AG08396 (cell line): ENCODE measurements at places on chromosomes 3 and 15.

GRCh38 chr3:48301800-48302166, 31.7 kb downstream of the SPINK8 start:
- peak; percentile 50 for DNase-seq

GRCh38 chr3:62178739-62179600, 194.4 kb downstream of the FEZF2 start:
- DNase-seq: no peak

DNA sequence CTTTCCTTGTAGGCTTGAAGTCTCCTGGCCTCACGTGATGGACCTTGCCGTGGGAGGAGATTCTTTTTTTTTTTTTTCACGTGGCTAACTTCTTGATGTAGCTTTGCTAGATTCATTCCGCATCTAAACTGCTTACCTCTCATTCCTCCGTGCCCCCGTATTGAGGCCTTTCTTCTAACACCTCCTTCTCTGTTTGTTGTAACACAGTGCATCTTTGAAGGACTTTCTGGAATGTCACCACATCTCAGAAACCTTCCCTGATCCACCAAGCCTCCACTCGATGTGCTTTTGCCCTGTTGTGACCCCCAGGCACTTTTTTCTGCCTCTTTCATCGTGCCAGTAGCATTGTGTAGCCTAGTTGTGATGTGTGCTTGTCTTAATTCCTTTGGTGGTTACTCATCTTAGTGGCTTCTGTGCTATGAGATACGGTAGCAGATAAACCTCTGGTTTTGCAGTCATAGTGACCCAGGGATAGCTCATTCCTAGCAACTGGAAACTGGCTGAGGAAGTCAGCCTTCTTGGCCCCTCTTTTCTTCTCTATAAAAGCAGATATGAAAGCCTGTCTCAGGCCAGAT, 1.6 kb upstream of the BNC1 start:
- peak; percentile 82 for DNase-seq

DNA sequence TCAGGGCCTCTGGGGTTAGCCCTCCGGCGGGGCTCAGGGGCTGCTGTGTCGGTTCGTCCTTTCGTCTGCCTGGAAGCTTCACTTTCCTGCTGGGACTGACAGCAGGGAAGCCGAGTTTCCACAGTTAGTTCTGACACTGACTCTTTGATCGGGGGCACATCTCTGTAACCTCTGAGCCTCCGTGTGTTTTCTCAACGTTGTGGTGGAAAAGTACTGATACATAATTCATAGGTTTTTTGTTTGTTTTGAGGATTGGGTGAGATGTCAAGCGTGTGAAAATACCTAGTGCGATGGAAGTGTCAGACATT, 481 bp downstream of the AP4E1 start:
- DNase-seq: no peak

DNA sequence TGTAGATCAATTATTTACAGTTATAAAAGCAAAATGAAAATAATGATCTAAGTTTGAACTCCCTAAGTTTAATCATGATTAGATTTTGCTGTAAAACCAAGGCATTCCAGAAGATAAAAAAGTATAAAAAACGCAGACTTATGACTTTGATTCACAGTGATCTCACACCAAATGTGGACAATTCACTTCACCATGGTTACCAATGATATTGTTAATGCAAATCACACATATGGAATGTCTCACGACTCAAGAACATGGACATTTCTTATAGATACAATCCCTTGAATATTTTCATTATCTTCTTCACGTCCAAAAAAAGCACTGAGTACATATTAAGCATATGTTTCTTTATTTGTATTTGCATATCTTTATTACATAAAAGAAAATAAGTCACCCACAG, 1054.2 kb downstream of the NAALADL2 start:
- DNase-seq: no peak

DNA sequence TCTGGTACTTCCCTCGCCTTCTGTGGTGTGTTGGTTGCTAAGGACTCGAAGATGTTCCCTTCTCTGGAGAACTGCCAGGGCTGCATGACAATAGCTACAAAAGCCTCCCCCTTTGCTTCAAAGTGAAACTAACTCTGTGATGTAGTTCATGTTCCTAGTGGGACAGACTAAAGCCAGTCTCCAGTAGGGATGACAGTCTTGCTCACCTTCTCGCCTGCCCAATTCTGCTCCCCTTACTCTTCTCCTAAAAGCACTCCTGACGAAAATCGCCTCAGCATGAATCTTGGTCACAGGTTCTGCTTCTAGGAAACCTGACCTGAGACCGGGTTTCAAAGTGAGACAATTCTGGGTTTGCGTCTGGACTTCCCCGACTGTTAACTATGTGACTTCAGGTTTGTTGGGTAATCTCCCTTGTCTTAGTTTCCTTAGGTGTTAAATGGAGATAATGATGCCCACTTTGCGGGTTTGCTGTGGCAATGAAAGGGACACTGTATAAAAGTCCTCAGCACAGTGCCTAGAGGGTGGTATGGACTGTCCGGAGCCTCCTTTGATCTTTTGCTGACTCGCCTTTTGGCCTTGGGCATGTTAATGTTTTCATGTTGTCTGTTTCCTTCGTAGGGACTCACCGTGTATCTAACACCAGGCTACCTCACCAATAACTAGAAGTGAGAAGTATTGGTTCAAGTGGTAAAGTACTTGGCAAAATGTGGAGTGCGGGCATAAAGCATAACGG, 24.9 kb upstream of the THRB start:
- DNase-seq: no peak

DNA sequence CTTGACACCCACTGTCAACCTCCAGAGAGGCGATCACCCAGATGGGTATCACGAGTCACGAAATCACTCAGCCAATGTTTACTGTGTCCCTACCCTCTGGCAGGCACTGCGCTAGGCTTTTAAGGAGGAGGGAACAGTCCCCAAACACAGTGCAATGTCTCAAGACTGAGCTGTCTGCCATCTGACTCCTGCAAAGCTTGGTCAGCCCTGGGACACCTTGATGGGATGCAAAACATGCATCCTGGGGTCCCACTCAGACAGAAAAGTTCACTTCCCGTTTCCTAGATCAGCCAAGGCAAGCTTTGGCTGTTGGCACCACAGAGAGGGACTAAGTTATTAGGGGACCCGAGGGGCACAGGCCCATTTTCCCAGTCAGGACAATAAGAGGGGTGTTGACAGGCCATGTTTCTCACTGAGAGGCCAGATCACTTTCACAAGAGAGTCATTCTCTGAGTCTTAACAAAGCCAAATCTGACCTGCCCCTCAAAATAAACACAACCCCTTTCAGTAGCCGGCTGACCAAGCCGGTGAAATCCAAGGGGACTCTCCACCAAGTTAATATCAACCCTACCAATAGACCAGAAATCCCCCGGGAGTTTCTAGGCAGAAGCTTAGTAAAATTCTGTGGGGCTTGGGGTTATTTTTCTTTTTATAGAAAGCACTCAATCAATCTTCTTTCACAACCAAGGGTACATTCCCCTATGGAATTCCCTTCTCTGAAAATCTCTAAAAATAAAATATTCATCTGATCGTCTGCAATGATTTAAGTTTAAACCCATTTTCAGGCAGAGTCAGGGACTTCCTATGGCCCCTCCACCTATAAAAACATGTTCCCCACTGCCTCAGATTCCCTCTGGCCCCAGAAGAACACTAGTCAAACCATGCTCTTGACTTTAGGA, 3.5 kb downstream of the RFTN1 start:
- no peak for DNase-seq

DNA sequence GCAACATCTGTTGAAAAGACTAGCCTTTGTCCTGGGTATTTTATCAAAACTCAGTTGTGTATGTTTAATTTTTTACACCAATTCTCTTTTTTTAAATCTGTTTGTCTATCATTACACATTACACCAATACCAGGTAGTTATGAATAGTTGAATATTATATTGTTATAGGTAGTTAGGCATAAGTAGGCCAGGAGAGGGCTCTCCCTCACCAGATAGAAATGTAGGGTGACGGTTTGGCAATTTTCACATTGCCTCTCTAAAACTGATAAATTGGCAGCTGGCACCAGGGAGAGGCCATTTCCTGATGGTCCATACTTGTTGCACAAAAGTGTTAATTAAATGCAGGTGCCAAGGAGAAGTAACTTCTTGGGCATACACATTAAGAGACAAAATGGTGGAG, 483.1 kb upstream of the EPHA6 start:
- DNase-seq: no peak

- DNase-seq: no peak
These were observed 40.5 kb upstream of the CSPG4 start for GRCh38 chr15:75753145-75753544.

DNA sequence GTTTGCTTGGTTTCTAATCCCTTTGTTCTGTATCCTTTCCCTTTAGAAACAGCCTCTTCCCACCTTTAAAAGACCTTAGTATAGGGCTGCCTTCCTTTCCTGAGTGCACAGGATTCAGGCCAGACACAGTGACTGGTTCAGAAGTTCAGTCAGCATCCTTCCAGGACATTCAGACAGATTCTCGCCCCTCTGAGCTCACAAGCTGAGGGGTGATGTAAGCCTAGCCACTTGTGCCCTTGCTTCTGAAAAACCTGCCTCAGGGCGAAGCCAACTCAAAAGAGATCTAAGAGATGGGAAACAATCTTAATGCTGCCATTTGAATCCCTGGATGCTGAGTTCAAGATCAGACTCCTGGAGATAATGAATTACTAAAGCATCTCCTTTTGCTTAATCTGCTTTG, 6.7 kb upstream of the NSMCE3 start:
- DNase-seq: no peak
